ENCODE measurements at places on chromosomes 4 and X.
A peak's percentile ranks its signal among the peaks of the same experiment; 100 is the strongest.

GRCh38 chr4:54566608-54567007 is 91.1 kb upstream of the KIT start:
- DNase-seq = peak; percentile 71

GRCh38 chr4:173074501-173074946 is 94.1 kb upstream of the GALNT7 start:
- no peak for DNase-seq

DNA sequence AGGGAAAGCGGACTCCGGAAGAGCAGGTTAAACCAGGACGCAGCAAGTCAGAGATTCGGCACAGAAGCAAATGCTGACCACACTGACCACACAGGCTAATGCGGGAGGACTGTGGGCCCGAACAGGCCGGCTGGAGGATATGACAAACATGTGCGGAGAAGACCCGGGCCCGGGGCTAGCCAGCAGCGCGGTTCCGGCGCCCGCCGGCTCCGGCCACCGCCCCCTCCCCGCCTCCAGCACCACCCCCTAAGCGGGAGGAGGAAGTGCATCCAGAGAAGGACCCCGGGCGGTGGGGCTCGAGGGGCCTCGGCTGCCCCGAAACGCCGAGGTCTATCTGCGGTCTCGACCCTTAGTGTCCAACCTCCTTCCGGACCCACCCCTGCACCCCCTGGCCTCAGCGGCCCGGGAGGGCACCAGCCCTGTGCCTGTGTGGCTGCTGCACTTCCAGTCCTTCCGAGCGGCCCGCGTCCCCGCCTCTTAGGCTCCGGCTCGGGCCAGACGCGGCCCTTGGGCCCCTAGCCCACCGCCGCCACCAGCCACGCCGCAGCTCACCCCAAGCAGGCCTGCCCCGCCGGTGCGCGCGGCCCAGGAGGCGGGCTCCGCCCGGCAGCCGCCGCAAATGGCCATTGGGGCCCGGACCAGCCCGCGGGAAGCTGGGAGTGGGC is 2.1 kb downstream of the ELOVL6 start:
- peak; percentile 60 for DNase-seq

DNA sequence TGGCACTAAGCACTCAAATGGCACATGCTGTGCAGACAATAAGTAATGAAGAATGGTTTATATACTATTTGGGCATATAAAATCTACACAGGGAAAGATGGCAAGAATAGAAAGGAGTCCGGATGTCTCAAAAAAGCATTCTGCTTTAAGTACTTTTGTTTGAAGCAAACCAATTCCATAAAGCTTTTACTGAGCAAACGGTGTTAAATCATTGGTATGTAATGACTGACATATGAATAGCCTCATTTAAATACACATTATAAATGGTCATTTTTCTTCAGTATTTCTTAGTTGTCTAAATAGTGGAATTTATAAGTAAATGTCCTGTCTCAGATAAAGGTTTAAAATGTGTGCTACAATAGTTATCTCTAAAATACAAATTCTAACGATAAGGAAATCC is 6.0 kb downstream of the FBXO8 start:
- no peak for DNase-seq

DNA sequence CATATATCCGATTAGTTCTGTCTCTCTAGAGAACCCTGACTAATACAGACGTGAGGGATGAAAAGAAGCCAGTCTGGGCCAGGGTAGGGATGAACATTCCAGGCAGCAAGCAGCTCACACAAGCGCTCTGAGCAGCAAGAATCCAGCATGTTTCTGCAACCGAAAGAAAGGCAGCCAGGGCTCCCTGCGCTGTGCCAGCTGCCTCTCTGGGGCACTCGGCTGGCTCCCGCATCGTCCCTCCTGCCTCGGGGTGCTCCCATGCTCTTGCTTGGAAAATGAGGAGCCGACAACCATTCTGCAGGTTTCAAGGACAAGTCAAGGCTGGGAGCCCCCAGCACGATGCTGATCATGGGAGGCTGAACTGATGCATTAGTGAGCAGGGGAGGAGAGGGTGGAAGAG is 7.0 kb downstream of the JAKMIP1 start:
- DNase-seq = no peak

Data from NCI-H526 treated with DMSO at 0.1 percent for 48 hours (cell line).